Kidney glomerular epithelial cell (primary cell): ENCODE measurements at places on chromosomes 6 and 20.

DNA sequence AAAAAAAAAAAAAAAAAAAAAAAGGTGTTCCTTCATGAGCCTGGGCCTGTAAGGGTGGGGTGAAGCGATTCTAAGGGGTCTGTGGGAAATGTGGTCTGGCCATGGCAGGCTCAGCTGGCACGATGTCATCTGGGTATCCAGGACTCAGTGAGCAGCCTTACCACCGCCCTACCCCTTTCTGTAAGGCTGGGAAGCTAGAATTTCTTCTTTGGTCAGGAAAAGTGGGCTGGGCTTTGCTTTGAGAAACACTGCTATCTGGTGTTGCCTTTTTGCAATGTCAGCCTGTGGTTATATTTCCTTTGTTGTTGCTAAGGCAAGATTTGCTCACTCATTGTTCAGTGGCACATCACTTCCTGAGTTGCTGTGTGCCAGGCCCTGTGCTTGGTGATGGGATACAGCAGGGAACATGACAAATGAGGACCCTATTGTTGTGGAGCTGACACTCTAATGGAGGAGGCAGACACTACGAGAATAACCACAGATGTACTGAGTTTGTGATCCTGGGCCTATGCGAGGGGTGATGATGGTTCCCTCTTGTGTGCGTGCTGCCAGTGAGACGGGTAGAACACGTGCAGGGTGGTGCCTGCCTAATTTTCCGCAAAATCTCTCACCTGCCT is 45.9 kb upstream of the ZNFX1 start:
- DNase-seq: peak; percentile 36

DNA sequence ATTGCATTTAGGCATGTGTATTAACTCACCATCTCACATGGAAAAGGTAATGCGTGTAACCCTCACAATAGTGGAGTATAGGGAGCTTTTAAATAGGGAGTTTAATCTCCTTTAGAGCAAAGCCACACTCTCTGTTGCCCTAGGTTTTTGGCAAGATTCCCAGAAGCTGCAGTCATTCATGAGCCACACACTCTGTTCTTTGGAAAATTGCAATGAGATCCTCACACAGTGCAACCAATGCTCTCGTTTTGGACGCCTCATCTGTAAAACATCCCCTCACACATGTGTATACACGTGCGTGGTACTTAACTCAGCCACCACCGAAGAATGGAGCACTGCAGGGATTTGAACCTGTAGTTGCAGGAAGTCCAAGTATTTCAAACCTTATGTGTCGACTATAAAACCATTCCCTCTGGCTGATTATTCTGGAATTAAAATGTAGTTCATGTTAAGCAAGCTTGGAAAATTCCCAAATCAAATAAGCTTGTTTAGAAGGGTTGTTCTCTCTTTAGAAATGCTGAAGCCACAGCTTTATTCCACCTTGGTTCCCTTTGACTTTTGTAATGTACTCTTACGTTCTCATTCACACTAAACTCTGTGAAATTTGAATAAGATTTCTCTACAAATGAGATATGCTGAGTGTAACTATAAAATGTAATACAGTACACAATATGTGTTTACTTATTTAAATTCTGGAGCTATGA is 489.8 kb upstream of the MANEA start:
- DNase-seq: peak; percentile 79

- DNase-seq: no peak
These were observed 119.2 kb downstream of the ANKRD60 start for GRCh38 chr20:58109126-58109880.

GRCh38 chr6:1242446-1242845 is 69.5 kb upstream of the FOXQ1 start:
- DNase-seq: no peak

DNA sequence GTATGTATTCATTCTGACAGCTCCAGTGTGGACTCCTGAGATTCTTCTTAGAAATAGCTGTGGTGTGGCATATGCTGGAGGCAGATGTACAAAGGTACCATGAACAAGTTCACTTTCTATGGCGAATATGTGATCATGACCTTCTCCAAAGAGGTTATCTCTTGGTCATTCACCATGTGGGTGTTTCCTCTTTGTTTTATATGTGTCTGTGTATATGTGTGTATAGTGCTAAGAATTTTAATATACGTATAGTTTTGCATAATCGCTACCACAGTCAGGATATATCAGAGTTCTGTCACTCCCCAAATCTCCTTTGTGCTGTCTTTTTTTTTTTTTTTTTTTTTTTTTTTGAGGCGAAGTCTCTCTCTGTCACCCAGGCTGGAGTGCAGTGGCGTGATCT is 47.1 kb downstream of the PHACTR2 start:
- no peak for DNase-seq

DNA sequence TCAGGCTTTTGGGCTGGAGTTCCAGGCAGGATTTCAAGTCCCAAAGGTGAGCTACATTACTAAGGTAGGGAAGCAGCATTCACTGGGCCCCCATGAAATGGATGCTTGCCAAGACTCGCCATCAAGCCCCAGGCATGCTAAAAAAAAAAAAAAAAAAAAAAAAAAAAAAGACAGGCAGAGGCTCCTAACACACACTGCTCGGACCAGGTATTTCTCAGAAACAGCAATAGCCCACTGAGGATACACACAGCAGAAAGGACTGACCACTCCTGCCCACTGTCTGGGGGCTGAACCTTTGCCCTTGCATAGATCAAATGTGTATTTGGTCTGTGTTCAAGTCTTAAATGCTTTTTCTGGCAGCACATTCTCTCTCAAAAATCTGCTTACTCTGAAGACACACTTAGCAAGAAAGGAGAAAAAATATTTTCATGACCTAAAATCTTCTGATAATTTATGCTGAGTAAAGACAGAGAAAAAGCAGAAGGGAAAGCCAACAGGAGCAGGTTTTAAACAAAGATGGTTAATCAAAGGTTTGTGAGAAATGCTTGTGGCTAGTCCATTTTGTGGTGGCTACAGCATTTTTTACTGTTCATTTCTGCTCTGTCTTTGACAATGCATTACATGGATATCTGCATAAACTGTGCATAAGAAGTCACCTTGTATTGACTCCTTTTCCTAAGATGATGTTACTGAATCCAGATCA is 37.9 kb upstream of the BEND6 start:
- DNase-seq: no peak

GRCh38 chr6:152634773-152635172 is 2.4 kb downstream of the SYNE1 start:
- no peak for DNase-seq

- DNase-seq: peak; percentile 63
These were observed 6.1 kb downstream of the JAG1 start for GRCh38 chr20:10667560-10668167.

DNA sequence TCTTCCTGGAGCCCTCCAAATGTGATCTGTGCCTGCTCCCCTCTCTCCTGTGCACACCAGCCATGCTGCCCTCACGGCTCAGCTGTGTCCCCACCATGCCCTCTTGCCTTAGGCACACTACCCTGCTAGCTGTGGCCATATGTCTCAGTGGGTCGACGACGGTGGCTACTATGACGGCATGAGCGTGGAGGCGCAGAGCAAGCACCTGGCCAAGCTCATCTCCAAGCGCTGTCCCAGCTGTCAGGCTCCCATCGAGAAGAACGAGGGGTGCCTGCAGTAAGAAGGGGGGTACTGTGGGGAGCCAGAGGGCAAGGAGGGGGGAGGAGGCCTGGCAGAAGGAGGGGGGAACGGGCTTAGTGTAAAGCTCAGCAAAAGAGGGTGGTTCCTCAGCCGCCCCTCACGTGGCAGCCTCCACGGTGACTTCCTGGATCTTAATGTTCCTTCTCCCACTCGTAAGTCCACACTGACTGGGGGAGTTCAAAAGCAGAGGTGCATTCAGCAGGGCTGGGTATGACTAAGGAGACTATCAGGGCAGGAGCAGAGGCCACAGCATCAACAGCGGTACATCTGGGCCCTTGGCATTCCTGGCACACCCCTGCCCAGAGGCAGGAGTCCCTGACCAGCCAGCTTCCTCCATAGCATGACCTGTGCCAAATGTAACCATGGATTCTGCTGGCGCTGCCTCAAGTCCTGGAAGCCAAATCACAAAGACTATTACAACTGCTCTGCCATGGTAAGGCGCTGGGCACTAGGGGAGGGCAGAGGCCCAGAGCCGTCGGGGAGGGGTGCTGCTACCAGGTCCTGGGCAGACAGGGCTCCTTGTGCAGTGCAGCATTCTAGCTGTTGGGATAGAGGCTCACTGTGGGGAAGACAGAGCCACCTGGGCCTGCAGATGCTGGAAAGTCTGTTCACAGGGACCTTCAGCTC is 8.0 kb downstream of the DNPH1 start:
- no peak for DNase-seq
